ENCODE measurements at places on chromosomes 16 and 17.

DNA sequence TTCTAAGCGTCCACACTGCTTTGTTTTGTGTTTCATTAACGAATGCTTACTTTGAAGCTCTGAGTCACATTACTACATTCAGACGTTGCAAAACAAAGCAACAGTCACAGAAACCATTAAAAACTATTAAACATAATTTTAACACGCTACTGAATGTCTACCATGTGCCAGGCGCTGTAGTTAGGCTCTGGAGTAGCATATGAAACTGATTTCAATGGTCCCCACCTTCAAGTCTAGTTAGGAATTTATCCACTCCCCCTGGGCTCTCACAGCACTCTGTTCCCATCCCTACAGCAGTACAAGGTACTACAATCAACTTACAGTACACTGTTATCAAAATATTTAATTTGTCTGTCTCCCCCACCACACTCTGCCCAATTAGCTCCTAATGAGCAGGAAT is 631 bp downstream of the UTP6 start:
- DNase-seq = no peak

- DNase-seq = no peak
Measured at GRCh38 chr17:82875407-82875856, 35.6 kb upstream of the ZNF750 start.

DNA sequence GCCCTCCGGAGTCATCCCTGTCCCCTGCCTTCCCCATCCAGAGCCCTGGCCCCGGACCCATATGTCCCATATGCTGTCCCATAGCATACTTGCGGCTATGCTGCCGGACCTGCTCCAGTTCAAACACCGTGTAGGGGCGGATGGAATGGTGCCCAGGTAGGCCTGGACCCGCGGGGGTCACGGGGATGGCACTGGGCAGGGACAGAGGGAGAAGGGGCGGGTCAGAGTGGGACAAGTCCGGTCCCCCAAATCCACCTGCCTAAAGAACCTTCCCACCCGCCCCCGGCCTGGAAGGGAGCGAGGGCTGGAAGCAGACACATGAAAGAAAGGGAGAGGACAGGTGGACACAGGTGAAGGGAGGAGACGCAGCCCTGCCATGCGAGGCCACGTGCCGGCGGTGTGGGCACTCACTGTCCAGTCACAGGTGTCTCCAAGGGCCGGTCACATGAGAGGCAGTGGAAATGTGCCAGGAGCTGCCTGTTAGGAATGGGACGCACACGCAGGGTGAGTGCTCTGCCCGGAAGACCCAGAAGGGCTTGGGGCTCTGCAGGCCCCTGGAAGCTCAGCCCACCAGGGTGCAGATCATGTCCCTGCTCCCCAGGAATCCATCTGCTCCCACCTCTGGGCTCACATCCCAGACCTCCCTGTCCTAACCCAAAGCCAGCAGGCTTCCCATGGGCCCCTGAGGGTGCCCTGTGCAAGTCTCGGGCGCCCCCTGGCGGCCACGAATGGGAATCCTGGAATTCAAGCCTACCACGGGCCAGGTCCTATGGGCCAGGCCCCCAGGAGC is 14.0 kb downstream of the UBALD2 start:
- peak; percentile 88 for DNase-seq

- no peak for DNase-seq
Measured at GRCh38 chr16:75624921-75625334, 1.8 kb upstream of the ADAT1 start.

- DNase-seq = peak; percentile 39
Measured at GRCh38 chr17:7854851-7855659, at the start of gene TMEM88. Gene TMEM88 (plus strand): TSS chr17:7855066. CDS start chr17:7855075, 9 bp downstream.

DNA sequence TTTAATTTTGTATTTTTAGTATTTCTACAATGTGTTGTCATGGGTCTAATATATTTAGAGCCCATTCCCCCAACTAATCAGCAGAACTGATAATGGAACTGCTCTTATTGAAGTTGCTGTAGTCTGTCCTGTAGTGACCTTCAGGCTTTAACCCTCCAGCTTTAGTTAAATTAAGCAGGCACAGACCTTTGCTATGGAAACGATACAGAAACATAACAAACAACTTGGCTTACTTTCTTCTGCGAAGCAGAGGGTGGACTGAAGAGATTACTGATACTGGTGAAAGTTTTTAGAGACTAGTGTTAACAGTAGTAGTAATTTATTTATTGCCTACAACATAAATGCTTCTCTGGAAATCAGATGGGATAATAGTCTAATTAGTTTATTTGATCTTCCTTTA is 61.4 kb downstream of the NFATC3 start:
- DNase-seq = no peak

- DNase-seq = no peak
Measured at GRCh38 chr17:16492613-16493530, 879 bp upstream of the LRRC75A start.

DNA sequence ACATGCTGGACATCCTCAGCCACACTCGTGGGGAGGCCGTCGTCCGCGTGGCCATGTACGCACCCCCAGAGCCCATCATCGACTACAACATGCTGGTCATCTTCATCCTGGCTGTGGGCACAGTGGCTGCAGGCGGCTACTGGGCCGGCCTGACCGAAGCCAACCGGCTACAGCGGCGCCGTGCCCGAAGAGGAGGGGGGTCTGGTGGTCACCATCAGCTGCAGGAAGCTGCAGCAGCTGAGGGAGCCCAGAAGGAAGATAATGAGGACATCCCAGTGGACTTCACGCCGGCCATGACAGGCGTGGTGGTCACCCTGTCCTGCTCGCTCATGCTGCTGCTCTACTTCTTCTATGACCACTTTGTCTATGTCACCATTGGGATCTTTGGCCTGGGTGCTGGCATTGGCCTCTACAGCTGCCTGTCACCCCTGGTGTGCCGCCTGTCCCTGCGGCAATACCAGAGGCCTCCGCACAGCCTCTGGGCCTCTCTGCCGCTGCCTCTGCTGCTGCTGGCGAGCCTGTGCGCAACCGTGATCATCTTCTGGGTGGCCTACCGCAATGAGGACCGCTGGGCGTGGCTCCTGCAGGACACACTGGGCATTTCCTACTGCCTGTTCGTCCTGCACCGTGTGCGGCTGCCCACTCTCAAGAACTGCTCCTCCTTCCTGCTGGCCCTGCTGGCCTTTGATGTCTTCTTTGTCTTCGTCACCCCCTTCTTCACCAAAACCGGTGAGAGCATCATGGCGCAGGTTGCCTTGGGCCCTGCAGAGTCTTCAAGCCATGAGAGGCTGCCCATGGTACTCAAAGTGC is 900 bp downstream of the SPPL2C start:
- DNase-seq = no peak

GRCh38 chr17:17844079-17844478 is 7.3 kb upstream of the SREBF1 start:
- DNase-seq = no peak

- no peak for DNase-seq
Measured at GRCh38 chr17:43634591-43635125, 27.1 kb downstream of the MEOX1 start.

DNA sequence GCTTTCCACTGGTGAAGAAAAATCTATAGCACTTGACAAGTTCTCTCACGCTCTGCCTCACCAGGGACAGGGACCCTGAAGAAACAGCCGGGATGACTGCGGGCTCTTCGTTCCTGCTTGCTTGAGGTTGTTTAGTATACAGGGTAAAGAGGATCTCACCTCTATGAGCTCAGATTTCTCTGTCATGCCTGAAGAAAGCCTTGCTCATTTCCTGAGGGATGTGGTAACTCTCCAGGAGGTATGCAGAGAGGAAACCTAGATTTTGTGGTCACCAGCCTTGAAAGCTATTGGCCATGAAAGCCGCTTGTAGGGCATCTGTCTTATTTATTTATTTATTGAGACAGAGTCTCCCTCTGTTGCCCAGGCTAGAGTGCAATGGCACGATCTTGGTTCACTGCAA is 23.2 kb downstream of the USP43 start:
- DNase-seq = no peak

DNA sequence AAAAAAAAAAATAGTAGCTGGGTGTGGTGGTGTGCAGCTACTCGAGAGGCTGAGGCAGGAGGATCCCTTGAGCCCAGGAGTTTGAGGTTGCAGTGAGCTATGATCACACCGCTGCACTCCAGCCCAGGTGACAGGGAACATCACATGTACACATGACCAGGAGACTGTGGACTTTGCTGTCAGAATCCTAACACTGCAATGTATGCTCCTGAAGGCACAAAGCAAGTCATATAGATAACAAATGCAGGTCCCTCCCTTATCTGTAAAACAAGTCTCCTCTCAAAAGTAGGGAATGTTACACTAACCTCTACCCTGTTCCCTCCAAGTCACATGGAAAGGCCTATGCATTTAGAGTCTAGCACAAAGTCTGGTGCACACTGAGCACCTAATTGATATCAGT is 48.5 kb downstream of the ARHGAP17 start:
- DNase-seq = no peak

DNA sequence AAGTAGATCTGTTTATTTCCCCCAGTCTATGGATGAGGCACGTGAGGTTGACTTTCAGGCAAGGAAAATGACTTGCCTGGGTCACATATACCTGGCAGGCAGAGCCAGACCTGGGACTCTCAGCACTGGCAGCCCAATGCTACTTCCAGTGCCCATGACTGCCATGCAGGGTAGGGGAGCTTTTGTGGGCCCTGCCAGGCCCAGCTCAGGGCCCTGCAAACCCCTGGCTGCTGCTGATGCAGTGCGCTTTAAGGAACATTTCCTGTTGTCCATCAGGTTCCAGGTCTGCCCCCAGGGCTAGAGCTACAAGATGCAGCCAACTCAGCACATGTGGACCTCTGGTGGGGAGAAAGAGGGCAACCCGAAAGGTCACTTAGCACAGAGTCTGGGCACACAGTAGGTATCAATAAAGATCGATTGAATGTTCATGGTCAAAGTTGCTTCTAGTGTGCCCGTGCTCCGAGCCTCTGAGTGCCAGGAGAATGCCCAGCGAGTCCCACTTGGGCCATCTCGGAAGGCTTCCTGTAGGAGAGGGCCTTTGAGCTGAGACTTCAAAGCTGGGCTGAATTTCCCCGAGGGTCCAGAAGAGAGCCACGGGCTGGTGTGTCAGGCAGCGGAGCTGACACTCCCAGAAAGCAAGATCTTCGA is 513 bp upstream of the TBX21 start:
- no peak for DNase-seq

GRCh38 chr17:66580184-66580955 is 254.5 kb upstream of the CACNG5 start:
- DNase-seq = no peak

- peak; percentile 87 for DNase-seq
Measured at GRCh38 chr17:13594762-13595598, 6.7 kb downstream of the HS3ST3A1 start.

DNA sequence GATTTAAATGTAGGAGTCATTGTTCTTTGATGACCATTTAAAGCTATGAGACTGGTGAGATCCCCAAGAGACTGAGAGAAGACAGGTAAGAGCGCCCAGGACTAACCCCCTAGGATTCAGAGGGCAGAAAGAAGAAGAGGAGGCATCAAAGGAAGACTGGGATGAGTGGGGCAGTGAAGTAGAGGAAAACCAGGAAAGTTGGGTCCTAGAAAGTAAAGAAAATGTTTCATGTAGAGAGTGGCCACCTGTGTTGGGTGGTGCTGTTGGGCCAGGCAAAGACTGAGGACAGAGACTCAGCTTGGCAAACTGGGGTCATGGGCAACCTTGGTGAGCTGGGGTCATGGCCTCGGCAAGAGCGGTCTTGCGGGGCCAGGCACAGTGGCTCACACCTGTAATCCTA is 1.3 kb upstream of the HAP1 start:
- DNase-seq = no peak

GRCh38 chr16:87723226-87723623 is 42.6 kb downstream of the KLHDC4 start:
- DNase-seq = no peak

DNA sequence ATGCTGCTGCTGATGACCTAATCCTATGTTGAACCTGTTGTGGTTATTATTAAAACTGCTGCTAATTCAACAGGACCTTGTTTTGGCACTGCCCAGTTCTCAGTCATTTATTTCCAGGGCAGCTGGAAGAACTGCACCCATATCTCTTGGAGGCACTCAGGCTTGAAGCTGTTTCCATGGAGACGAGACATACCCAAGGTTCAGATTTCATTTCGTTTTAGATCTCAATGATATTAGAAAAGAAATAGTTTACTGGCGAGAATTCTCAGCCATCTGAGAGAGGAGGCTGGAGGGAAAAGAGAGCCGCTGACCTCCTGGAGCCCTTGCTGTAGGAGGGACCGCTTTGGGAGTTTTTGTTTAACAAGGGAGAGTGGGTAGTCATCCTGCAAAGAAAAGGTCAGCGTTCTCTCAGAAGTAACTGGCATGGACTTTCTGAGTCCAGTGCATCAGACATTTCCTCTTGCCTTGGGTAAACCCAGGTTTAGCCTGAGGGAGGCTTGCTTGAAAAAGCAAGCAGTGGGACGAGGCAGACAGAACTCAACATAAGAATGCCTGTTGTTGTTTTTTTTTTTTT is 75.4 kb downstream of the YPEL2 start:
- no peak for DNase-seq

DNA sequence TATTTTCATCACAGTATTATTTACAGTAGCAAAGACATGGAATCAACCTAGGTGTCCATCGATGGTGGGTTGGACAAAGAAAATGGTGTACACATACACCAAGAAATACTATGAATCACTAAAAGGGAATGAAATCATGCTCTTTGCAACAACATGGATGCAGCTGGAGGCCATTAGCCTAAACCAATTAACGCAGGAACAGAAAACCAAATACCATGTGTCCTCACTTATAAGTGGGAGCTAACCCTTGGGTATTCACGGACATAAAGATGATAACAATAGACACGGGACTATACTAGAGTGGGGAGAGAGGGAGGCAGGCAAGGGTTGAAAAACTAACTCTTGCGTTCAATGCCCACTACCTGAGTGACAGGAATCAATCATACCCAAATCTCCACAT is 41.0 kb downstream of the MRPS23 start:
- no peak for DNase-seq

DNA sequence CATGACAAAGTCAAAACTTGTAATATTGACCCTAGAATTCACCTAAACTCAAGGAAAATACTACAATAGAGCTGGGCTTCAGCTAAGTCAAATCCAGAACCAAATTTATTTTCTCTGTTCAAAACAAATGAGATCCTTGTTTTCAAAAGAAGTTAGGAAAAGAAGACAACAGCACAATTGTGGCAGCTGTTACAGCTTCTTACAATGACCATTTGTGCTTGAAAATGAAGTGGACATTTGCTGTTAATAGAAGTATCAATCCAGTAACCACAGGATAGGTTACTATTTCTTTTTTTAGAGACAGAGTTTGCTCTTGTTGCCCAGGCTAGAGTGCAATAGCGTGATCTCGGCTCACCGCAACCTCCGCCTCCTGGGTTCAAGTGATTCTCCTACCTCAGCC is 44.4 kb downstream of the APPBP2 start:
- no peak for DNase-seq

Measured in activated T-cell treated with anti-CD3 and anti-CD28 coated beads for 1 hour (primary cell).